ENCODE measurements at places on chromosomes 12 and 14.

GRCh38 chr12:109605599-109606228 is 32.1 kb downstream of the MVK start:
- no peak for DNase-seq

- no peak for DNase-seq
Measured at GRCh38 chr12:9781360-9781759, 20.7 kb upstream of the CD69 start.

GRCh38 chr12:122003651-122004611 is 17.8 kb upstream of the BCL7A start:
- DNase-seq: no peak

GRCh38 chr14:20866963-20867362 is 24.2 kb upstream of the RNASE3 start:
- no peak for DNase-seq

GRCh38 chr14:42719391-42719790 is 1112.7 kb downstream of the LRFN5 start:
- DNase-seq: no peak

GRCh38 chr14:94100847-94101246 is 9.7 kb upstream of the IFI27 start:
- no peak for DNase-seq

DNA sequence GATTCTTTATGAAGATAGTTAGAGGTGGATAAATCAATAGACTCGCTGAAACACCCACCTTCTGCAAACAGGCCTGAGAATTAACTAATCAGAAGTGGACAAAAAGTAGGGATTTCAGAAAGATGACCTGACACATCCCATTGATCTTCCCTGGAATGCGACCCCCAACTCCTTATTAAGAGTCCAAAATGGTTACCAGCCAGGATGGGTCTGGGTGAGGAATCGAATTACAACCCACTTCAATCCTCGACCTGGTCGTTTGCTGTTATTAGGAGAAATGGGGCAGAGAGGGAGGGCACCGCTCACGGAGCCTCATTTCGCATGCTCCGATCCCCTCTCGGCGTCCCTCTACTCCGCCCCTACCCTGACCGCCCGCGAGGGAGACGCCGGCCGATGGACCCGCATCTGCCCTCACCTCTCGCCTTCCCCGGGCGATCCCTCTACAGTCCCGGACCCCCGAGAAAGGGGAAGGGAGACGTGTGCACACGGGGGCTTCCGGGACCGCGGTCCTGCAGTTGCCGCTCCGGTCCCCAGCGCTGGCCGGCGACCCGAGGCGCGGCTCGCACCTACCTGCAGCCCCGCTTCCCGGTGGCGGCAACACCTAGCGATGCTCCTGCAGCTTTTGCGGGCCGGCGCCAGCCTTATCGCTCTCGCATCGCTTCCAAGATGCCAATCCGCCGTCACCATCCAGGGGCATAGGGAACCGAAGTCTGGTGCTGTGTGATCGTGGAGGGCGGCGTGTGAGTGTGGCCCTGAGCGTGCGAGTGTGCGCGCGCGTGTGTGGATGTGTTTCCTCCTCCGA is 69.3 kb upstream of the USP15 start:
- peak; percentile 58 for DNase-seq

- no peak for DNase-seq
Measured at GRCh38 chr14:31945074-31945613, 132.0 kb upstream of the ARHGAP5 start.

- DNase-seq: no peak
Measured at GRCh38 chr14:22282417-22282816, 306.6 kb downstream of the DAD1 start.

DNA sequence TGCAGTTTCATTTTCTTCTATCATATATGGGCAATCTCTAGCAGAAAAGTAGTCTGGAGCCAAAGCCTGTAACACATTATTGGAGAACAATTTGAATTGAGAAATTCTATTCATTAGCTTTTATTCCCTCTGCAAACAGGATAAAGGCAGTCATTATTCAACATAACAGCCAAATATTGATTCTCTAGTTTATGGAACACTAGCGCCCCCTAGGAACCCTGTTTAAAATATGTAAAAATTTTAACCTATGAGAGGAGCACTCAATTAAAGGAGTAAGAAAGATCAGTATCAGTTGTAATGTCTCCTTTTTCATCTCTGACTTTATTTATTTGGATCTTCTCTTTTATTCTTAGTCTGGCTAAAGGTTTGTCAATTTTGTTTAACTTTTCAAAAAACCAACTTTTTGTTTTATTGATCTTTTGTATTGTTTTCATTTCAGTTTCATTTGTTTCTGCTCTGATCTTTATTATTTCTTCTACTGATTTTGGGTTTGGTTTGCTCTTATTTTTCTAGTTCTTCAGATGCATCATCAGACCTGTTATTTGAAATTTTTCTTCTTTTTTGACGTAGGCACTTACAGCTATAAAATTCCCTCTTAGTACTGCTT is 4.8 kb upstream of the LMNTD1 start:
- no peak for DNase-seq

DNA sequence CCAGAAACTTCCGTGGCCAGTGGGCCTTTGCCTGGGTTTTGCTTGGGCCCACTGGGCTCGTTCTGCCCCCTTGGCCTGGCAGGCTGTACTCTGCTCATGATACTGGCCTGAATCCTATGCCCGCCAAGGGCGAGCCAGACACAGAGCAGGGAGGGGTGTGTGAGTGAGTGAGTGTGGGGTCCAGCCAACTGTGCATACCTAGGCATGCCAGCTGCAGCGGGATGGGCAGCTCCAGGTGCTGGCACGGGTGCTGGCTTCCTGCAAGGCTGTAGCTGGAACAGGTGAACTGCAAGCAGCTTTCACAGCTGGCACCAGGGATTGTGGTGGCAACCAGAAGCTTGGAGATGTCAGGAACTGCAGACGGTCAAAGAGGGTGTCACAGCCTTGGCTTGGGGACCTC is 1276.4 kb downstream of the SLC16A7 start:
- DNase-seq: peak; percentile 25

GRCh38 chr12:17076028-17076744 is 470.2 kb upstream of the LMO3 start:
- DNase-seq: no peak

DNA sequence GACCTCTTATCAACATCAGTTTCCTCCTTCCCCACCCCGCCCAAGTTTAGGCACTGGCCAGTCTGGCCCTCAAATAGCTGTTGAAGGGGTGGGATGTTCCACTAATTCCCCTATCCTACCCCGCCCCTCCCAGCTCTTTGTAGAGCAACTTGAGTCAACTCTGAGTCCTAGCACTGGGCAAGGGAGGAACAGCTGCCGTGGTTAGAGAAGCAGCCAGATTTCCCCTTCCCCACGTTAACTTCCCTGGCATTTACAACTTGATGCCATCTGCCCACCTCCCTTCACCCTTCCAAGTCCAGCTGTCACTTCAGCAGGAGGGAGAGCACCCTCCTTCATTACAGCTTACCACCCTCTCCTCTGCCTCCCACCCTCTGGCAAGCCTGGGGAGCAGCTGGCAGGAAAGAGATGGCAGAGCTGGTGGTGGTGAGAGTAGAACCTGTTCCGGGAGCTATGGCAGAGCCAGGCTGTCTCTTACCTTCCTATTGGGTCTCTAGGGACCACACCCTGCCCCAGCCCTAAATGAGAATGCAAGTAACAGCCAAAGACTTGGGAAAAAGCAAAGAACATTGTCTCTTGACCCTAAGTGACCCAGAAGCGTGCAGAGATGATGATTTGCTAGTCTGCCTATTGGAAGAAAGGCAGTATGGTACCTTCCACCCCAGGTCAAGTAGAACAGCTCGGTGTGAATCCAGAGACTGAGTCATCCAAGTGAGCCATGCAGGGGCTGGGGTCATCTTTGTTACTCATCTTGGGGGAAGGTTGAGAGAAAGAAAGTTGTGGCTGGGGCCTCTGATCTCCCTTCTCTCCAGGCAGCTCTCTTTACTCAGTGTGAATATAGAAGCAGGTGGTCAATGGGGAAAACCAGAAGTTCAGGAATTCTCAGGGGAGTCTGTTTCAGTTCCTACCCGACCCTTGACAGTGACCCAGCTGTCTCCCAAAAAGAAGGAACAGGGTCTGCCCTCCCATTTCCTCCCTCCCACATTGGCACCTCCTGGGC is 1.5 kb downstream of the BLOC1S1 start:
- no peak for DNase-seq

DNA sequence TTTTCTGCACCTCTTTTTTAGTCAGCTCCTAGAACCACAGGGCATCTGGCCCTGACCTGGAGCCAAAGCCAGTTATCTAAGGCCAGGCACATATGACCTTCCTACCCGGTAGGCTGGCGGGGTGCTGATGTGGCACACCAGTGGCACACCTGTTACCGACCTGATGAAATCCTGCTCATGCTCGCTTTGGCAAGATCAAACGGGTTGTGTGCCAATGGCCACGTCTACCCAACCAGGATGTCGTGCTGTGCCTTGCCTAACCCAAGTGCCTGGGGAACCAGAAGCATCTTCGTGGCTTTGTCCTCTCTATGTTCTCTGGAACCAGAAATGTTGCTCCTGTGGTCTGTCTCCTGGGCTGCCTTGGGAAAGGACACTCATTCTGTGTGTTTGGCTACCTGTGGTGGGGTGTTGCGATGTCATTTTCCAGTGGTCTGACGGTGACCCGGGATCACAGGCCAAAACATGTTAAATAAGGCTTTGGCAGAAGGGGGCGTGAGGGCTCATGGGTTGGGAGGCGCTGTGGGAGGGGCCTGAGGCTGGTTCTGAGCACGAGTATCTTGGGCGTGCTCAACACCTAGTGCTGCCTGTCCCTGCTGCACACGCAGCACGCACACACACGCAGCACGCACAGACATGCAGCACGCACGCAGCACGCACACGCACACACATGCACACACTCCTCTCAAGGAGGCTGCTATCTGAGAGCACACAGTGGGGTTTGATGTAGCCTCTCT is 27.9 kb downstream of the CCNK start:
- DNase-seq: no peak

GRCh38 chr14:47833011-47833410 is 157.6 kb upstream of the MDGA2 start:
- DNase-seq: no peak

DNA sequence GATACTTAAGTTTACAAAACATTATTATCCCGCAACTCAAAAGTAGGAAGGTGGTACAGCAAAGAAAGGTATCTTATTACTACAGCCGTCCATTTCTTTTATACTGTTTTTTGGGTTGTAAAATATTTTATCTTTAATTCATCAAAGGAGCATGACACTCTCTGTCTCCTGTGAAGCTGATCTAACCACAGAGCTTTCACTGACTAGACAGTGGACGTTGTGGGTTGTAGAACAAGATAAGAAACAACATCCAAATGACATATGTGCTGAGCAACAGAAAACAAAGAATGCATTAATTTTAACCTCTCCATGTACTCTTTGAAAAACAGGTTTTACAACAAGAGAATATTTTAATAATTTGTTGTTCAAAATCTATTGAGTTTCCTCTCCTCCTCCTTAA is 195.9 kb upstream of the FBXO33 start:
- DNase-seq: no peak

- DNase-seq: no peak
Measured at GRCh38 chr12:16307856-16308475, 30.5 kb upstream of the SLC15A5 start.
